ENCODE measurements at places on chromosomes 1 and 21.

DNA sequence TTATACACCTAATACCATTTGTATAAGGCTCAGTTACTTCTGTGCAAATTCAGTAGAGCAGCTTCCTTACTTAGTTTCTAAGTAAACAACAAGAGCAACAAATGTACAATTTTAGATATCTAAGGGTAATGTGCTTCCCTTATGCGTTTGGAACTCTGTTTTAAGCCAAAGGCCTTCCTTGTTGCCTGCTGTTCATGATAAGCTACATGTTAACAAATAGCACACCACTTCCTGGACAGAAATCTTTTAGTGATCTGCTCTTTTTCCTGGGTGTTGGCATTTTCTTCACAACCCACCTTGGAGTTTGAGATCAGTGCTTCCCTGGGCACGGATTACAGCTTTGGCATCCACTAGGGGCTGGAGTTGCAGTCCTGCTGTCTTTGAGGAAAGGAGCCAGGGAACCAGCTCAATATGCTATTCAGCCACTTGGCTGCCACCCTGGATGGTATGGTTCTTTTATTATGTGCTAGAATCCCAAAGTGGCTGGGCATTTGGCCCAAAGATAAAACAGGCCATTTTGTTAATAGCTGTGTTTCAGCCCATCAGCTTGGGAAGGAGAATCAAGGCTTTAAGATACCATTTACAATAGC, 55.6 kb upstream of the ADAR start:
- DNase-seq = no peak

DNA sequence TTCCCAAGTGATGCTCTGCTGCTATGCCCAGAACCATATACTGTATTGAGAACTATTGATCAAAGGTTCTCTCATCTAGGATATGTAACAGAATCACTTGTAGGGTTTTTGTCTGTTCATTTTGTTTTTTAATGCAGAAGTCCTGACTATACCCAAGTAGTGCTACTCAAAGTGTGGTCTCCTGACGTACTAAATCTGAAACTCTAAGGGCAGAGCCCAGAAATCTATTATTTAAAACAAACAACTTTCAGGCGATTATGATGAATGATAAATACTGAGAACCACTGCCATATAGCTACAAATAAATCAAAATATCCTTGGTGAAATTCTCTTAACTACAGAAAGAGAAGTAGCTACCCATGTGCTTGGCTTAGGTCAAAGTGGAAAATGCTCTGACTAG, 10.1 kb downstream of the ZZZ3 start:
- DNase-seq = no peak

GRCh38 chr1:11324567-11325165, 51.7 kb downstream of the UBIAD1 start:
- DNase-seq = no peak

- no peak for DNase-seq
Measured at GRCh38 chr1:154759793-154760192, 110.3 kb downstream of the KCNN3 start.

DNA sequence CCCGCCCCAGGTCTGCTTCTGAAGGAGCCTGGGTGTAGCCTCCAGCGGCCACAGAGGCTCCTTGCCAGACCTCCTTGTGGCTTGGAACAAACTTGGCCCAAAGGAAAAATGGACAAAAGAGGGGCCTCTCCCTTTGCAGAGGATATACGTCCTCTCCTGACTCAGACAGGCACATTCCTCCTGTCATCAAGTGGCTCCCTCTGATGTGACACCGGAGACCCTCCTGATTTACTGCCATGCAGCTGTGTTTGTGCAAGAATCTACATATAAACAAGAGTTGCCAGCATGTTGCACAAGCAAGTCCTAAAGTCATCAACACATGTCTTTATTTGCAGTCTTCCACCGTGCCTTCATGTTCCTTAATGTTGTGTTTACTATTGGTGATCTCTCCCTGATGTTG, 54.1 kb upstream of the F3 start:
- no peak for DNase-seq

GRCh38 chr1:27087371-27088220, 67.3 kb downstream of the SLC9A1 start:
- DNase-seq = no peak

DNA sequence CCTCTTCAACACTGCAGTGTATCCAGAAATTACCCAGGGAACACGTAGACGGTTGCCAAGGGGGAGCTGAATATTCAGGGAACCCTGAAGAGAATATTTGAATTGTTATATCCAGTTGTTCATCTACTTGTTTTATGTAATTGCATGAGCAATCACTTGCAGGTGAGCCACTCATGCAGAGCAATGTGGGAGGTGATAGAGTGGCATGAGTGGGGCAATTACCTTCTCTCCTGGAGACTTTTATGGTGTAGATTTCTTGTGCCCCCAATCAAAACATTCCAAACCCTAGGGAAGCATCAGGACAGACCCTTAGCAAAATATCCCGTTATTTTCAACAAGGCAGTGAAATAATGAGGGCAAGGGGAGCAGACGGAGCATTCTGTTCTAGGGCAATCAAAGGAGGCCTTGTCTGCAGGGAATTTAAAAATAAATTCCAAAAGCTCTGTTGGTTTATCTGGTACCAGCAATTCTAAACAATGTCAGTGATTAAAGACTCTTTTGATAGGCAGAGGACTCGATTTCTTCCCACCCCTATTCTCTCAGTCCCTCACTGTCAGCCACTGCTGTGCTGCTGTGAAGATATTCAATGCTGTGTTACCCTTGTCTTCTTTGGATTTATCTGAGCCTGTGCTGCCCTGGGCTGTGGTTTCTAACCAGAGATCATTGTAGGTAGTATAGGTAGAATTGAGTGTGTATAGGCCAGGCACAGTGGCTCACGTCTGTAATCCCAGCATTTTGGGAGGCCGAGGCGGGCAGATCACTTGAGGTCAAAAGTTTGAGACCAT, 180.2 kb upstream of the MAP1LC3C start:
- DNase-seq = no peak

- no peak for DNase-seq
Measured at GRCh38 chr1:113226148-113226547, 153.2 kb downstream of the LRIG2 start.

DNA sequence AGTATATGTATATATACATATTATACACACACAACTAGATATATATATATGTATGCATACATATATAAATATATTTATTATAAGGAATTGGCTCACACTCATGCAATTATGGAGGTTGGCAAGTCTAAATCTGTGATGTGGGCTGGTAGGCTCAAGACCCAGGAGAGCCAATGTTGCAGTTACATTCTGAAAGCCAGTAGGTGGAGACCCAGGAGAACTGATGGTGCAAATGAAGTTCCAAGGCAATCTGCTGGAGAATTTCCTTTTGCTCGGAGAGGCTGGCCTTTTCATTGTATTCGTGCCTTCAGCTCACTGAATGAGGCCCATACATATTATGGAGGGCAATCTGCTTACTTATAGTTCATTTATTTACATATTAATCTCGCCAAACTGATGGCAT, 9.4 kb downstream of the IVL start:
- DNase-seq = no peak

DNA sequence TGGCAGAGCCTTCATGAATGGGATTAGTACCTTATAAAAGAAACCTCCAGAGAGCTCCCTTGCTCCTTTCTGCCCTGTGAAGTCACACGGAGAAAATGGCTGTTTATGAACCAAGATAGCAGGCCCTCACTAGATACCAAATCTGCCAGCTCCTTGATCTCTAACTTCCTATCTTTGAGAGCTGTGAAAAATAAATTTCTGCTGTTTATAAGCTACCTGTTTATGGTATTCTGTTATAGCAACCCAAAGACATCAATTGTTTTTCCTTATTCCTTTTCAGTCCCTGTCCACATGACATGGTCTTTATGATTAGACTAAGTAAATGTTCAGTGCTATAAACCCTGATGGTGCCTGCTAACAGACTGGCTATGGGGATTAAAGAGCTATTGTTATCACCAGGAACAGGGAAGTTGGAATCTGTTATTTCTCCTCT, 9.7 kb upstream of the STIL start:
- DNase-seq = no peak

DNA sequence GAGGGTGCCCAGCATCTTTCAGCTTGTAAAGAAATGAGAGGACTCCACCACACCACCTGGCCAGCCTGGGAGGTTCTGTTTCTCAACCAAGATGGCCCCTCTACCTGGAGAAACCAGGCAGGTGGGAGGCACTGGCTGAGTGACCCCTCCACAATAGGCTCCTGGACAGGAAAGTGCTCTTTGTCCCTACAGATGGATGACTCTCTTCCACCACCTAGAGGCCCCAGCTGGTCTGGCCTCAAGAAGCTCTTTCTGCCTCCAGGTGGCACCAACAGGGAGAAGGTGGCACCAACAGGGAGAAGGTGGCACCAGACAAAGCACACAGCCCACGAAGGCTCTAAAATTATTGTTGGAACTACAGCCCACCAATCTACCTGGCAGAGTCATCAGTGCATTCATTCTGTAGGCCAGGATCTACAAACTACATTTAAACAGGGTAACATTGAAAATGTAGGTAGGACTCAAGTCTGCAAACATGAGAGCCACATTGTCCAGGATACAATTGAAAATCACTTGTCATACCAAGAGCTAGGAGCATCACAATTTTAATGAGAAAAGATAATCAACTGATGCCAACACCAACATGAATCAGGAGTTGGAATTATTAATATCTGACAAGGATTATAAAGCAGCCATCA, 14.4 kb downstream of the TMPRSS3 start:
- no peak for DNase-seq

GRCh38 chr1:148264374-148265276, 112.5 kb upstream of the NBPF11 start:
- no peak for DNase-seq

- no peak for DNase-seq
Measured at GRCh38 chr1:190479516-190479915, 1.9 kb upstream of the BRINP3 start.

- DNase-seq = peak; percentile 12
Measured at GRCh38 chr1:155591770-155592169, 18.2 kb upstream of the MSTO1 start.

DNA sequence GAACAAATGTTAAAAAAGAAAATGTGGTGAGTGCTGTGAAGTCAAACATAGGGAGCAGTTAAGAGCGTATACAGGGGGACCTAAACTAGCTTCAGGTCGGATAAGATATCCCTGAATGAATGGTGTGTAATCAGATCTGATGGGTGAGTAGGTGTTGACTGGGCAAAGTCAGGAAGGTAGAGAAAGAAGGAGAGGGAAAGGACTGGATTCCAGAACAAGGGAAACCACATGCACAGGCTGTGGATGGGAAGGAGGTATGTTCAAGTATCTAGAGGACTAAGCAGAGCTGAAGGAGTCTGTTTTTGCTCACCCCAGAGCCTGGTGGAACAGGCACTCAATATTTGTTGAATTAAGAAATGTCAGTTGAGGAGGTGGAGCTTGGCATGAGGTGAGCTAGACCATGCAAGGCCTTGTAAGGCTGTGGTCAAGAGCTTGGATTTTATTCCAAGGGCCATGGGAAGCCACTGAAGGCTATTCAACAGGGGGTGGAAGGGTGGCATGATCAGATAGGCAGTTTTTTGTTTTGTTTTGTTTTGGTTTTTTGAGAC, 27.4 kb downstream of the MAP7D1 start:
- no peak for DNase-seq

DNA sequence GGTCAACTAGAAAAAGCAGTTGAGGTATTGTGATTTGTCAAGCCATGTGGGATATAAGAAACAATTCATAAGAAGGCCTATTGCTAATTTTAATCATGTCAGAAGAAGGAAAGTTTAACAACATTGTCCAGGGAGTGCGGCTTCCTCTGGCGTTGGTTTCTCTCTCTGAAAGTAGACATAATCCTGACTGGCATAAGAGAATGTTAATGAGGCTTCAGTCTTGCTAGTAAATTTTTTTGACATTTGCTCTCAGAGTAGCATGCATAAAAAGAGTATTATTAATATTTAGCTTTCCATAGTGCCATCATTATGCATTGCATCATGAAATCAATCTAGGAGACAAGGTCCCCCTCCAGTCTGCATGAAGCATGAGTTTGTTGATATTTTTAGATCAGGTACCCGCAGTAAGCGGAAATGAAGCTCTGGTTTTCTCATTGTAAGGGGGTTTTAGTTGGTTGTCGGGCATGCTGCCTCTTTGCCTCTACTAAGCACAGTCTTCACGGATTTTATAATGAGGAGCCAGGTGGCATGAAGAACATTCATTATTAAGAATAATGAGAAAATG, 12.8 kb upstream of the PRDM2 start:
- no peak for DNase-seq

DNA sequence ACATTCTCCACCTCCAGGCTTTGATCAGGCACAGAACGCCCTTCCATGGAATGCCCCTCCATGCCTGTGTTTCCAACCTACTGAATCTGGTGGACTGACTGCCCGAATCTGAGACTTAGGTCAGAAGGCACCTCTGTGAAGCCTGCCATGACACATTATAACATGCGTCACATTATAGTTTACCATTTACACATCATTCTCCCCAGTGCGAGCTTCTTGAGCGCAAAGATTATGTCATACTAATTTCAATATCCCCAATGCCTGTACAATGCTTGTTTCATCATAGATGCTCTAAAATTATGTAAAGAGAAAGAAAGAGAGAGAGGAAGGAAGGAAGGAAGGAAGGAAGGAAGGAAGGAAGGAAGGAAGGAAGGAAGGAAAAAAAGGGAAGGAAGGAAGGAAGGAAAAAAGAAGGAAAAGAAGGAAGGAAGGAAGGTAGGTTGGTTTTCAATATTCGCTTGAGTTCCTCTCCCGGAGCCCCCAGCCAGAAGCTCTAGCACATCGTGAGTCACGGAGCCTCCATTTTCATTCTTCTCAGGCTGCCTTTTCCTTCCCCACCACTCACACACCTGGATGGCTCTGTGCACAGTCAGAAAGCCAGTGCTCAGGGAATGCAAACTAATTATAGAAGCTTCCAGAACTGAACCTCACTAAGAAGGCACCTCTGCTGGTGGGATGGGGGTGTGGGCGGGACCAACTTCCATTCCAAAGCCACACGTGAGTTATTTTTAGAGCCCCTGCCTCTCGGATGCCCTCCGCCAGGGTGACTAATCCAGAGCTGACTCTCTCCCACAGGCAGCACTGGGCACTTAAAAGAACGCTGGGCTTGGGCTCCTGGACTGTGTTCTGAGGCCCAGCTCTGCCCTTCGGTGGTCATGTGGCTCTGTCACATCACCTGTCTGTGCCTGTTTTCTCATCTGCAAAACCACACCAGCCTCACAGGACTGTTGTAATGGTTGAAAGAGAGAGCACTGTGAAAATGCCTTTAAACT, 27.4 kb downstream of the LAMB3 start:
- DNase-seq = no peak

DNA sequence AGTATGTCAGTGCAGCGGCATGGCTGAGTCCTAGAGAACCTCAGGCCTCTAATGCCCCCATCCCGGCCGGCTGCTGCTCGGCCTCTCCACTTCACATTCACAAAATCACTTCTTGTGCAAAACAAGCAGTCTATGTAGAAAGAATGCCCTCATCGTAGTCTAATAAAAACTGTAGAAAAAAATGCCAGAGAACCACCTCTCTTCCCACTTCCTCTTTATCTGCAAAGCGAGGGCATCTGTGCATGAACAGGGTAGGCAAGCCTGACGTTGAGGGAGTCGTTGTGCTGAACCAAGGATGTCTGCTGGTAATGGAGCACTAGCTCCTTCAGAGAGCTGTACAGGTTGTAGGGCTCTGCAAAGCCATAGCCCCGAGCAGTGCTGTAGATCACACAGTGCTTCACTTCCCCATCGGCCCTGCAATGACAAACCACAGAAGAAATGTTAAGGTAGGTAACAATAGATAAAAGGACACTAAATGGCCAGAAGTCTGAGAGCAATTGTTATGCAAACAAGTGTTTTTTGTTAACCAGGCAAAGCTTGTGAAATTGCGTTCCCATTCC, 88.9 kb downstream of the PIK3R3 start:
- DNase-seq = no peak

- no peak for DNase-seq
Measured at GRCh38 chr21:26794597-26795411, 50.4 kb downstream of the ADAMTS1 start.
